ENCODE measurements at places on chromosomes 2 and 18.

DNA sequence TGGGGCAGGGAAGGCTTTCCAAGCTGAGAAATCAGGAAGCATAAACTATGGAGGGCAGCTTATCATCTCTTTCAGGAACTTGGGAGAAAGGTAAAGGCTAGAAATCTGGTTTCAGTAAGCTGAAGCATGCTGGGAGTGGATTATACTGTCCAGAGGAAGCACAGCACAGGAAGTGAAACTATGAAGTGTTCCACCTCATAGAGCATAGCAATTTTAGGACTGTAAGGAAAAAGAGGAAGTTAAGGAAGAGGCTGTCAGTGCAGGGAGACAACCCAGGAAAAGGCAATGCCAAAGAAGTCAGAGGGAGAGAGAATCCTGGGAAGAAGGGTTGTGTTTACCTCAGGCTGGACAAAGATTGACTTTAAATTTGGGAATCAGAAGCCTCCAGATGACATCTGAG lies 51.9 kb downstream of the EFEMP1 start:
- DNase-seq: no peak

GRCh38 chr2:239302083-239302807 lies 98.6 kb downstream of the HDAC4 start:
- DNase-seq: no peak

GRCh38 chr2:74514368-74515270 lies at the start of gene TLX2:
Gene TLX2, plus strand, starts transcription at chr2:74514450. Its CDS starts 357 bp downstream, at chr2:74514807.
- no peak for DNase-seq

DNA sequence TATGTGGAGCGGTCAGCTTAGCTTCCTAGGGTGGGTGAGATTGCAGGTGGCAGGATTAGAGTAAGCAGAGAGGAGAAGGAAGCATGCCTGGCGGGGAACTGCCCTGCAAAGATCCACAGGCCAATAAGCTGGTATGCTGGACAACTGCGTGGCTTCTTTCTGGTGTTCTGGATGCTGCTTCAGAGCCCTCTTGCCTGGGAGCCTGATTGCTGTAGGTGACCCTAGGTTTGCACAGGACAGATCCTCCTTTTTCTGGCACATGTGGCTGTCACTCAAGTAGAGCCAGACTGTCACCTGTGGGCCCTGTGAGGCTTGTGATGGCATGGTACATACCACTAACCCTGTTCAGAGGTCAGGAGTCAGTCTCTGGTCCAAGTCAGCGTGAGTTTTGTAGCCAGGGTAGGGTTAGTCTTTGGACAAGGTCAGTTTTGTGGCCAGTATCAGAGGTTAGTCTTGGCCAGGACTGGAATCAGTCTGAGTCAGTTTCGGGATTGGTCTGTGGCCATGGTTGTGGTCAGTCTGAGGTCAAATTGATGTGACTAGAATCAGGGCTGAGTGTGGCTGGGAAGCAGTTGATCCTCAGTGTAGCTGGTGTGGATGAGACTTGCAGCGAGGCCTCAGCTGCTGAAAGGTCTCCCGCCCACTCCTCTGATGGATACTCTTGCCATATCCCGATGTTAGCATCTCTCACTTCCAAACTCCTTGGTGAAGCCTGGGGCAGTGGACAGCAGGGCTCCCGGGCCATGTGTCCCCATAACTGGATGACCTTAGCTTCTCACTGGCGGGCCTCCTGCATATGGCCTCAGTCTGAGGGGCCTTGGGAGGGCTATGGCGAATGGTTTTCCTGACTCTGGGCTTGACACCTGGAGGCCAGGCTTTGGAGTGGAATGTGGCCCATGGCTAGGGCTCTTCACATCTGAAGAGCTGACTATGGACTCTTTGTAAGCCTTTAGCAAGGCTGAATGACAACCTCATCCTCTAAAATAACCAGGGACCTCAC lies 260.5 kb downstream of the DYSF start:
- no peak for DNase-seq

- DNase-seq: no peak
Measured at GRCh38 chr2:62000538-62000937, 95.1 kb downstream of the COMMD1 start.

- no peak for DNase-seq
Measured at GRCh38 chr18:75818383-75818782, 390.9 kb upstream of the SMIM21 start.

GRCh38 chr2:16139663-16140615 lies 199.6 kb downstream of the MYCN start:
- no peak for DNase-seq

GRCh38 chr2:168699844-168700417 lies 102.5 kb upstream of the NOSTRIN start:
- peak; percentile 12 for DNase-seq

DNA sequence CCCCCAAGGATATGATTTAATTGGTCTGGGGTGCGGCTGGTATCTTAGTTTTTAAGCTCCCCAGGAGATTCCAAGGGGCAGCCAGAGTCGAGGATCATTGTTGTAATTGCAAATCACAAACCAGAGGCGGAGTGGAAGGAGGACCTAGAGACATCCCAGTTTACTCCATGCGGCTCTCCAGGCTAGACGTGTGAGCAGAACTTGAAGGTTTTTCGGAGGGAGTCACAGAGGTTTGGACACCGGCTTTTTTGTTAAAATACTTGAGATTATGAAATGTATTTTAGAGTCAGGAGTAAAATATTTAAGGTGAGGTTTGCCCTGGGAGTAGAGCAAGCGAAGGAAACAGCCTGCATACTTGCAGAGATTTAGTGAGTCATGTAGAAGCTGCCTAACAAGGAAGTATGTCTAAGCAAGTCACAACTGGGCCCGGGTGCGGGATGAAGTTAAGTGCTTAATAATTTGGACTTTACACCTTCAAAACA lies 39.5 kb downstream of the TGOLN2 start:
- no peak for DNase-seq

DNA sequence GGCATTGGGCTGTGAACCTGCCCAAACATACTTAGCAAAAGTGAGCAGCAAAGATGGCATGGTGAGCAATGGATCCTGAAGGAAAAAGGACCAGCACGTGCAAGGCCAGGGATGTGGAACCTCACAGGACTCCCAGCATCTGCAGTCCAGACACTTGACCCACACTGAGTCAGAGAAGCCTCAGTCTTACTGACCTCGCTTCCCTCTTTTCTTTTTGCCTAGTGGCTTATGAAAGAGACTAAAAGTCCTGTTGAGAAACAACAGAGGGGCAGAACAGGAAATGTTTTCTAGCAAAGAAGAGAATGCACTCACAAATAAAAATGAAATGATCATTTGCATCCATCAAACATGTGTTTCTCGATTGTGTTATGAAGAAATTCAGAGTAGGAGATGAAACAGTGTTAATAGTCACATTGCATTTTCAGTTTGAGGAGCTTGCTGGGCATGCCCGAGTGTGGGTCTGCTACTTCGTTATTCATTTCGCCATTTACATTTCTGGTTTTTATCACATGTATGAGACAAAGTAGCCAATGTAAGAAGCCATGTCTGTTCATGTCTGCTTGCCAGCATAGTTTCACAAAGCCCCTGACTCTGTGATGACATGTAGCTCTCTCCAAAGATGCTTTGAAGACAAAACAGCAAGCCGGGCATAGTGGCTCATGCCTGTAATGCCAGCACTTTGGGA lies 118.4 kb downstream of the INO80D start:
- DNase-seq: no peak

DNA sequence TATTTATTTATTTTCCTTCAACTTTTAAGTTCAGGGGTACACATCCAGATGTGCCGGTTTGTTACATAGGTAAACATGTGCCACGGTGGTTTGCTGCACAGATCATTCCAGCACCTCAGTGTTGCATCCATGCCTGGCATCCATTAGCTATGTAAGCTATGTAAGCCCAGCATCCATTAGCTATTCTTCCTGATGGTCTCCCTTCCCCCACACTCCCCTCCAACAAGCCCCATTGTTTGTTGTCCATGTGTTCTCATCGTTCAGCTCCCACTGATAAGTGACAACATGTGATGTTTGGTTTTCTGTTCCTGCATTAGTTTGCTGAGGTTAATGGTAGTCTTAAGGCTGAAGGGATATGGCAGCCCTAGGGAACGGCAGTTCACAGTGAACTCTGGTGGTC lies 203.4 kb downstream of the CTNNA2 start:
- no peak for DNase-seq

DNA sequence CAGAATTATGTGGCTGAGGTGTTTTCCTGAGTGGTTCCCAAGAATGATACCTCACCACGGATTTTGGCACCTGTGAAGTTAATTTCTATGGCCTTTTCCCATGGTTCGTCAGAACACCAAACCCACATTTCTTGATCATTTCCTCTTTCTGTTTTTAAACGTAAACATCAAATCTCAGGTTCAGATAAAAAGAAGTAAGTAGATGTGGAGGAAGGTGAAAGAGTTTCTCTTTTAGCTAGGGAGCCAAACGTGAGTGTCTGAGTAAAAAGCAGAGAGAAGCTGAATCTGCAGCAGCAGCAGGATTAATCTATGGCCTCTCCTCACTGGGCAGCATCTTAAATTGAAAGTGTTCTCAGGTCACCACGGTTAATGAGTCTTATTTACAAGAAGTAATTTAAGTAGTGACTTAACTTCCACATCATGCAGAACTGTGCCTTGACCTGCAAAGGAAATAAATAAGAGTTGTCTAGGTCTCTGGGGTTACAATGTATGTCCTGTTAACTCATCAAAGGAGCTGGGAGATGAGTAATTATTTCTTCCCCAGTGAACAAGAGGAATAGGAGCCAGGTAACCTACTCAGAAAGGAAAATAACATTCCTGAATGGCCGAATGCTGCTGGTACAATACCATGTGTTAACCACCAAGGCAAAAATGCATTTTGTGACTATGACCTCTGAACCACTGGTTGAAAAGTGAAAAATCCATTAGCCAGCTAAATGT lies 139.6 kb upstream of the NETO1 start:
- no peak for DNase-seq

DNA sequence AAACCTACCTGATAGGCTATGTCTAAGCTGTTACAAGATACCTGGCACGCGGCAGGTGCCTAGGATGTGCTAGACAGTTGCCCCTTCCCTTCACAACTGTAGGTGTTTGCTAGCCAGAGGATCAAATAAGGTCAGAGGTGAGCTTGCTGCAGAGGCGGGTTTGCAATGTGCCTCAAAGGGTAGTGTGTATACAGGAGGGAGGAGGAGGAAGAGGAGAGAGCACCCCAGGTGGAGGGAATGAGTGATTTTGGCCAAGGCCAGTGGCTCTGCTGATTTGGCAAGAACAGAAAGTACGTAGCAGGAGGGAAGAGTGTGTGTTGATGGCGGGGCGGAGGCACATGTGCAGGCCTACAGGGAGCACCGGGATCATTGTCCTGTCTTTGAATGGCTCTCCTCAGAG lies 236.5 kb downstream of the HAUS1 start:
- DNase-seq: no peak

DNA sequence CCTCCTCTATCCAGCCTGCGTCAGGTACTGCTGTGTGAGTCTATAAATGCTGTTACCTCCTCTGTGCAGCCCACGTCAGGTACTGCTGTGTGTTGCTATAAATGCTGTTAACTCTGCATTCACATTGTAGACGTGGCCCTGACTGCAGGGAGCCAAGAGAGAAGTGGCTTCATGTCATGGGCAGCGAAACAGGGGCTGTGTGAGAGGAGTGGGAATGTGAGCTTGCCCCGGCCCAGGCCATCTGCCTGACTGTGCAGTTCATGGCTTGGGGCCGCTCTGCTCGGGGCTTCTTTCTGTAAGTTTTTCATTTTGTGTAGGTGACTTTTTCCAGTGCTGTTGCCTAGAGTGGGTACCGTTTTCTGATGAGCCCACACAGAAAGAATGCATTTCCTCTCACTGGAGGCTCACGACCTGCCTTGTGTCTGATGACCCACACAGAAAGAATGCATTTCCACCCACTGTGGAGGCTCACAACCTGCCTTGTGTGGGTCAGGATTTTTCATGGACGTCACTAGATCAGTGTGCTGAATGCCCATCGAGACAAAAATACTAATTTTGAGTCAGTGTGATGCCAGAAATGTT lies 104.5 kb downstream of the SNTG2 start:
- DNase-seq: peak; percentile 48
